ENCODE measurements at places on chromosomes 2 and 18.

GRCh38 chr2:182358601-182359000 lies 68.2 kb downstream of the PDE1A start:
- DNase-seq = no peak

GRCh38 chr2:12856934-12857601 lies 140.3 kb downstream of the TRIB2 start:
- DNase-seq = peak; percentile 56

GRCh38 chr2:26485099-26485498 lies 7.2 kb upstream of the OTOF start:
- DNase-seq = no peak

DNA sequence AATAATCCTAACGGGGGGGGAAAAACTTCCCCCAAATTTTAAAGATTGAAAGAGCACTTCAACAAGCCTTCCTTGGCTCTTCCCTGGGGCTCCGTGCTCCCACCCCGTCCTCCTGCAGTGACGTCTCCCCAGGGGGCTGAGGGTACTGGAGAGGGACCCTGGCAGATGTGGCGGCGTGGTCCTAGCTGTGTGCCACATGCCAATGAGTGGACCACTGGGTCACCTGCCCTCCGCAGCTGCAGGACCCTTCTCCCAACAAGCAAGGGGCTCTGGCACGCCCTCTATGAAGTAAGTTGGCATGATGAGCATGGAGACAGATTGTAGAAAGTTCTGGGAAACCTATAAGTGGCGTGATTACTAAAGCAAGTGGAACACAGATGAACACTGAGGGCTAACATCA lies 46.7 kb downstream of the PXDN start:
- DNase-seq = no peak

- DNase-seq = no peak
Observed at GRCh38 chr2:47236503-47237215, 81.6 kb upstream of the STPG4 start.

DNA sequence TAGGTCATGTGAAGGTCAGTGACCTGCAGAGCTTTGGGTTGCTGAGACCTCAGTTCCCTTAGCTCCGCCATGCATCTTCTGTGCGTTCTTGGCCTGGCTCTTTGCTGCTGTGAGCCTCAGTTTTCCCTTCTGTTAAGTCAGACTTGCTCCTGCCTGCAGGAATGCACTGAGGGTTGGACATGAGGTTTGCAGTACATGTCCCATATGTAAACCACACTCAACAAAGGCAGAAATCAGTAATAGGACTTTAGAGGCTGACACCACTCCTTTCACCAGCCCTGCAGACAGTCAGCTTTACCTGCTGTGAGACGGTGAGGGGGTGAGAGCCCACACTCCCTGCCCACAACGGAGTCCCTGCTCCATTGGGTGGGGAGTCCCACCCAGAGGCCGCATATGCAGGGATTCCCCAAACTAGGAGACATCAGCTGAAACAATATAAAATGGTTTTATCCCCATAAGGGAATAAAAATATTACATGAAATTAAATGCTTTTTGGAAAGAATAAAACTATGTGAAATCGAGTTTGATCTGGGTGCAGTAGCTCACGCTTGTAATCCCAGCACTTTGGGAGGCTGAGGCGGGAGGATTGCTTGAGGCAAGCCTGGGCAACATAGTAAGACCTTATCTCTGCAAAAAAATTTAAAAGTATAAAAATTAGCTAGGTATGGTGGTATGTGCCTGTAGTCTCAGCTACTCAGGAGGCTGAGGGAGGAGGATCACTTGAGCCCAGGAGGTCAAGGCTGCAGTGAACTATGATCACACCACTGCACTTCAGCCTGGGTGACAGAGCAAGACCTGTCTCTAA lies 55.1 kb downstream of the MYO7B start:
- DNase-seq = no peak

DNA sequence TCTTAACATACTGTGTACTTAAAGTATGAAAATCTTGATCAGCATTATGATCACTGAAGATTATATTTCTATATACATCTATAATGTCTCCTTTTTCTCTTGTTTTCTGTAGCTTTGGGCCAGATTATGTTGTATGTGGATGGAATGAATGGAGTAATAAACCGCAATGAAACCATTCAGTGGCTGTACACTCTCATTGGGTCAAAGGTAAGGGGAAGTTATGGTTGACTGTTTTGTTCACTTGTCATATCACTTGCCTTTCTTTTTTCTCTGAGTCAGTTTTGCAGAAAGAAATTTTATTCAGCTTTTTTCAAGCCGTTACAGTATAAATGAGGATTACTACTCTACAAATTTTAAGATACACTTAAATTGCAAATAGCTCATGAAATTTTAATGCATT lies 252.5 kb downstream of the TPGS2 start:
- no peak for DNase-seq

GRCh38 chr2:145909175-145909755 lies 1389.3 kb upstream of the ZEB2 start:
- no peak for DNase-seq

GRCh38 chr18:13125191-13125590 lies 93.4 kb upstream of the LDLRAD4 start:
- peak; percentile 31 for DNase-seq

DNA sequence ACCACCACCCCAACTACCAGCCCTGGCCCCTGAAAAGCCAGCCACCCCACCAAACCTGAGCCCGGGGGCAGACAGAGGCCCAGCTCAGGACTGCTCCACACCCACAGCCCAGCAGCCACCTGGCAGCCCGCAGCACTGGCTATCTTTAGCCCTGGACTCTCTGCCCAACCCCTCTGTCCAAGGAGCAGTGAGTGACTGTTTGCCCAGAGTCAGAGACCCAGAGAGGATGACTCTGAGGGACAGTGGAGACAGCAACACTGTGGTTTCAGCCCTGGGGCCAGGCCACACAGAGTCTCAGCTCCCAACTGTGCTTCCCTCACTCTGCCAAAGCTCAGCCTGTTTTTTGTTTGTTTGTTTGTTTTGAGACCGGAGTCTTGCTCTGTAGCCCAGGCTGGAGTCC lies 32.6 kb downstream of the BIN1 start:
- DNase-seq = no peak

All from GDM1 (cell line).